ENCODE measurements at places on chromosomes 7 and 10.

DNA sequence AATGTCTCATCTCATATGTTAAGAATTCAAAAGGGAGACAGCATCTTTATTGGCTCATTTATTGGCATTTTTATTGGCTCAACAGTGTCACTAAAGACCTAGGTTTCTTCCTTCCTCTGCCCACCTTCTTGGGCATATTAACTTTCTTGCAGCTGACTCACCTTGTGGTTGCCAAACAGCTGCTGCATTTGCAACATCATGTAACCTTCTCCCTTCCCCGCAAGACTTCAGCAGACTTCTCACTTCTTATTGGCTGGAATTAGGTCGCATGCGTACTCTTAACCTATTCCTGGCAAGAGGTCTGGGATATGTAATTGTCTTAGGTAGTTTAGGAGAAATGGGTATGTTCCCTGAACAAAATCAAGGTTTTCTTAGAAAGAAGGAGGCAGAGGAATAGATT lies 263.2 kb downstream of the POU6F2 start:
- no peak for DNase-seq

GRCh38 chr10:86048571-86048970 lies 318.0 kb downstream of the GRID1 start:
- DNase-seq, result no peak

DNA sequence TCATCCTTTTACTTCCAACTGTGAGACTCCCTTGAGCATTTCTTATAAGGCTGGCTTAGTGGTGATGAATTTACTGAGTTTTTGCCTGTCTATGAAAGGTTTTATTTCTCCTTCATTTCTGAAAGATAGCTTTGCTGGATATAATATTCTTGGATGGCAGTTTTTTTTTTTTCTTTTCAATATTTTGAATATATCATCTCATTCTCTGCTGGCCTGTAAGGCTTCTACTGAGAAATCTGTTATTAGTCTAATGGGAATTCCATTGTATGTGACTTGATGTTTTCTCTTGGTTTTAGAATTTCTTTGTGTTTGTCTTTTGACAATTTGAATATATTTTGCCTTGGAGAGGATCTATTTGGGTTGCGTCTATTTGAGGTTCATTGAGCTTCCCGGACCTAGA lies 22.4 kb downstream of the PHTF2 start:
- DNase-seq, result no peak

DNA sequence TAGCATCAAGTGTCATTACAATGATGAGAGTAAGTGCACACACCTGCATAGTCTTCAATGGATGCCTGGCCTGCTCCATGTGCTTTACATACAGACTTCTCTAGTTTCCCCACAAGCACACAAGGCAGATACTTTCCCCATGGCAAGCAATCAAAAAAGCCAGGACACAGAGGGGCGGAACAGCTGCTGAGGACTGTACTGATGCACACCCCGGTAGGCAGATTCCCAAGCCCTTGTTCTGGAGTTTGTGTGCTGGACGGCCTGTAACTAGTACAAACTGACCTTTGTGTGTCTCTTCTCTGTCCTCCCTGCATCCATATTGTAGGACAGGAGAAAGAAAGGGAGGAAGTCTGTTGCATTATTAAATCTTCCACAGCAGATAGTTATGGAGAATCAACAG lies 25.8 kb downstream of the UBE2D4 start:
- no peak for DNase-seq

- DNase-seq, result no peak
Measured at GRCh38 chr7:141370650-141371049, 180.6 kb upstream of the AGK start.

DNA sequence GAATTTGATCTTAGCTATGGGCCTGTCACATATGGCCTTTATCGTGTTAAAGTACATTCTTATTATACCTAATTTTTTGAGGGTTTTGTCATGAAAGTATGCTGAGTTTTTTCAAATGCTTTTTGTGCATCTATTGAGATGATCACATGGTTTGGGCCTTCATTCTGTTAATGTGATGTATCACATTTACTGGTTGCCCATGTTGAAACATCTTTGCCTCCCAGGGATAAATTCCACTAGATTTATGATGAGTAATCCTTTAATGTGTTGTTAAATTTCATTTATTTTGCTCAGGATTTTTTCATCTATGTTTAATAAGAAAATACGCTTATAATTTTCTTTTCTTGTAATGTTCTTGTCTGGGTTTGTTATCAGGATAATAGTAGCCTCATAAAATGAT lies 442.0 kb downstream of the MDFIC start:
- DNase-seq, result no peak

- DNase-seq, result peak; percentile 65
Measured at GRCh38 chr10:86091216-86091615, 275.4 kb downstream of the GRID1 start.

DNA sequence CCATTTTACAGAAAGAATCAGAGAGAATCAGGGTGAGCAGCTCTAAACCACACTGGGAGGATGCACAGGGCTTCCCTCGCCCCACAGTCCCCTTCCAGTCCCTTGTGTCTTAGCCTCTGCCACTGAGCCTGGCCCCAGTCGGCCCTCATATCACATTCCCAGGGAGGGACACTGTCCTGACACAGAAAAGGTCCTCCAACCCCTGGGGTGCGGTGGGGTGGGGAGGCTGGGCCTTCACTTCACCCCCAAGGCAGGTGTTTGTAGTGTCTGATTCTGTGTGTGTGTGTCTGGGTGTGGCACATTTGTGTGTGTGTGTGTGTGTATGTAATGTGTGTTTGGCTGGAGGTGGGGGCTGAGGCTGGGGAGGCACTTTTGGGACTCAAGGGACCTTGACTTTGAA lies 1.8 kb upstream of the KCP start:
- DNase-seq, result no peak

- DNase-seq, result peak; percentile 86
Measured at GRCh38 chr7:54664235-54665228, 94.5 kb downstream of the SEC61G start.

- no peak for DNase-seq
Measured at GRCh38 chr7:128913870-128914565, 3.5 kb upstream of the KCP start.

GRCh38 chr7:4683884-4684565 lies 1.9 kb downstream of the FOXK1 start:
- no peak for DNase-seq

DNA sequence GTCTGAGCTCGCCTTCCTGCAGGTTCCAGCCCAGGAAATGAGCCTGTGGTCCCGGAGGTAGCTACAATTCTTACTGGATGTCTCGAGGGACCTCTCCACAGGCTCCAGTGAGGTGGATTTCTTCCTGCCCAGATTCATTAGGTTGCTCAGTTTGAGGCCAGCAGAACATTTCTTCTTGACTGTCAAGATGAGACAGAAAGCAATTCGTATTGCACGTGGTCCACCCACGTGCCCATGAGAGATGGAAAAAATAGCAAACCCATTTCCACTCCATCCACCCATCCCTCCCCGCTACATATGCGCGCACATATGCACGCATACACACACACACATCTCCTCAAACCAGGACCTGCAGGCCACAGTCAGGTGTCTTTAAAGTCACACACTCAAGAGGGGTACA lies 68.7 kb downstream of the VWA2 start:
- DNase-seq, result no peak

GRCh38 chr10:74084955-74085354 lies 65.7 kb downstream of the AP3M1 start:
- DNase-seq, result no peak
